ENCODE measurements at places on chromosomes 11 and 22. TPM values are rescaled to one million over a fixed set of nuclear protein-coding genes. Genes with fewer than 3 reads are reported as not detected.

DNA sequence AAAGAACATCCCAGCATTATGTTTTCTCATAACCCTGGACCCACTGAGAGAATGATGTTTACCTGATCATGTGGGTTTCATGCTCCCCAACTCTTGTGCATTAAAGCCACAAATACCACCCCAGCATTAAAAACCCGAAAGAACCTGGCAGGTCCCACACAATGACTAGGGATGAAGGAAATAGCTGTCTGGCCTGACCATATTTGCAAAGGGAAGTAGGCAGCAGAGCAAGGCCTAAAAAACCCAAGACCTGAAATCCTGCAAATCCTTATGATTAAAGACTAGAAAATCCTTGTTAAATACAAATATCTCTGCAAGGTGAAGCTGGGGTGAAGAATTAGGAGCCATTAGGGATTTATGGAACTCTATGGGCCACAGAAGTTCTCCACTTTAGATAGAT is 23.7 kb downstream of the PAK1 start:
- DNase-seq: no peak

GRCh38 chr11:72741429-72741833 is 10.8 kb downstream of the ARAP1 start:
- no peak for DNase-seq

DNA sequence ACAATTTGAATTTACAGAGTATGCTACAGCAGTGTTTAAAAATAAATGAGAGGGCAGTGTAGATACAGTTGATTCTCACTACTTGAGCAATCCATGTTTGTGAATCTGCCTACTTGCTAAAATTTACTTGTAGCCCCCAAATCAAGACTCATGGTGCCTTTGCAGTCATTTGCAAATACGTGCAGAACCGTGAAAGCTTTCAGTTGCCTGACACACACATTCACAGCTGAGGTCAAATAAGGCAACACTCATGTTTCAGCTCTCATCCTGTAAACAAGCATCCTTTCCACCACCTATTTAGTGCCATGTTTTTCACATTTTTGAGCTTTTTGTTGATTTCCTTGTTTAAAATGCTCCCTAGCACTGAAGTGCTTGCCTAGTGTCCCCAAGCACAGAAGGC is 32.5 kb upstream of the RASL10A start:
- DNase-seq: no peak

DNA sequence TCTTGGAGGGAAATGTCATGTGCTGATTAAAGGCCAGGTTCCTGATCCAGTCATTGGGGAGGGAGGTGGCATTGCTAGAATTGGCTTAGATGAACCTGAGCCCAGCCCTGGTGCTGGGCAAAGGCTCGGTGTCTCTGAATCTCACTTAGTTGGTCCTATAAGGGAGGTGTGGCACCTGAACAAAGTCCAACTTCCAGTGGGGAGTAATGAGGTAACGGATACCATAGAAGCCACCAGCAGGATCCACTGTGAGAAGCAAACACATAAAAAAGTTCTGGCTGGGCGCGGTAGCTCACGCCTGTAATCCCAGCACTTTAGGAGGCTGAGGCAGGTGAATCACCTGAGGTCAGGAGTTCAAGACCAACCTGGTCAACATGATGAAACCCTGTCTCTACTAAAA is 26.6 kb downstream of the PRDM11 start:
- no peak for DNase-seq

Gene SAC3D1
- total RNA-seq: 24.2 TPM

Gene INPP5J
- total RNA-seq: not detected

Gene GRK3
- 25.5 TPM for total RNA-seq

Gene OR5A2
- not detected for total RNA-seq

Data from activated CD4-positive, alpha-beta memory T cell treated with anti-CD3 and anti-CD28 coated beads, Interleukin-2, amount 10 ng/mL, durations not matched to agents 7 days and 5 days (primary cell).